ENCODE measurements at places on chromosomes 7 and 10.

DNA sequence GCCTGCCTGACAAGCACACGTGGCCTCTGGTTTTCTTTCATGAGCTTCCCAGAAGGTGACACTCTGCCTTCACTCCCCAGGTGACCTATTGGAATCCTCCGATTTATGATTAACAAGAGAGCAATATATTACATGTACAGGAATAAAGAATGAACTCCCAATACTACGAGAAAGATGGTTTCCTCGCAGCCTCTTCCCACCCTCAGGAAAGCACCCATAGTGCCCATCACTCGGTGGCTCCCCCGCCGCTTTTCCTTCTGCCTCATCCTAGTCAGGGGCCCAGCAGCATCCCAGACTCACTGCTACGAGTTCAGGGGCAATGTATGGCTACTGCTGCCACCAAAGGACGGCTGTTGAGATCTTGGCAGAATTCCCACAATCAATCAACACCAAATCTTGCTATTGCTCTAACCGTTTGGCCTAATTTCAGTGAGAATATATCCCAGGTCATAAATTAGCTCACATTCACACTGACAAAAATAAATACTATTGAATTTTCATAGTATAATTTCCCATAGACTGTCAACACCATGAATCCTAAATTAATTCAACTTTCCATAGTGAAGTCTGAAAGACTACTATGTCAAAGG, 196.3 kb downstream of the TNS3 start:
- no peak for DNase-seq

DNA sequence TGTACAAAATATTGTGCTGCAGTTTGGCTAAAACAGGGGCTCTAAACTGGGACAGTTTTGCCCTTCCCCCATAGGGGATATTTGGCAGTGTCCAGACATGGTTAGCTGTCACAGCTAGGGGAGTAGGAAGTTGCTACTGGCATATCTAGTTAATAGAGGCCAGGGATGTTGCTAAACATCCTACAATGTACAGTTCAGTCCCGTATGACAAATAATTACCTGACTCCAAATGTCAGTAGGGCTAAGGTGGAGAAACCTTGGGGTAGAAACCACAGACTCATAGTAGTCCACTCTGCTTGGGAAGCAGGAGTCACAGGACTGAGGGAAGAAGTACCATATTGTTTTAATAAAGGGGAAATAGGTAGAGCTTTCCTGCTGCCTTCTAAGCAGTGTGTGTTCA, 39.8 kb downstream of the WBP1L start:
- no peak for DNase-seq

DNA sequence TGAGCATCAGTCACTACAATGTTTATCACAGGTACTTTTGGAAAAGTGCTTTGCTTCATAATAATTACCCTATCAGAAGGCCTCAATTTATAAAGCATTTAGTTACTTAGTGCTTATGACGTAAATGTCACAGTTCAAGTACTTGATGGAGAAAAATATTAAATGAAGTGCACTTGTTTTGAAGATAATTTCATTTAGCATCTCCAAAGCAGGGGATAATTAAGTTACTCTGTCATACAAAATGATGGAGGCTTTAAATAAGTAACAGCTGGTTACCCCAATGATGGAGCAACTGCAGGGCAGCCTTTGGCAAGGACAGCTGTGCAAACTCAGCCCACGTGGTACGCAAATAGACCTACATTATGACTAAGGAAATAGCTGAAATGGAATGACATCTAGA, 768.8 kb downstream of the GRM8 start:
- no peak for DNase-seq

- DNase-seq = no peak
These were observed 43.5 kb upstream of the NKX6-2 start for GRCh38 chr10:132829403-132829802.

DNA sequence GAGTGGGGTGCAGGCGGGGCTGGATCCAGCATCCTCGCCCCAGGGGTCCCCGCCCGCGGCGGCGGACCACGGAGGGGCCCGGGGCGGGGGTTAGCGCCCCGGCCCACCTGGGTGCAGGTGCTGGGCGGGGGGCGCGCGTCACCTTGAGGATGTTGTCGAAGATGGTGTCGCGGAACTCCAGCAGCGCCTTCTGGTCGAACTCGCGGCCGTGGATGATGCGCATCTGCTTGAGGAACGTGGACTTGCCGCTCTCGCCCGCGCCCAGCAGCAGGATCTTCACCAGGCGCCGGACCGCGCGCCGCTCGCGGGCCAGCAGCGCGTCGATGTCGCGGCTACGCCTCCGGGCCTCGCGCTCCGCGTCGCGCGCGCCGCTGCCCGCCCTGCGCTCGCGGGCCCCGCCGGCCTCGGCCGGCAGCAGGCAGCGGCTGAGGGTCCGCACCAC, 376 bp downstream of the GNA12 start:
- DNase-seq = peak; percentile 42

- no peak for DNase-seq
These were observed 161.1 kb upstream of the ZWINT start for GRCh38 chr10:56522166-56522565.

DNA sequence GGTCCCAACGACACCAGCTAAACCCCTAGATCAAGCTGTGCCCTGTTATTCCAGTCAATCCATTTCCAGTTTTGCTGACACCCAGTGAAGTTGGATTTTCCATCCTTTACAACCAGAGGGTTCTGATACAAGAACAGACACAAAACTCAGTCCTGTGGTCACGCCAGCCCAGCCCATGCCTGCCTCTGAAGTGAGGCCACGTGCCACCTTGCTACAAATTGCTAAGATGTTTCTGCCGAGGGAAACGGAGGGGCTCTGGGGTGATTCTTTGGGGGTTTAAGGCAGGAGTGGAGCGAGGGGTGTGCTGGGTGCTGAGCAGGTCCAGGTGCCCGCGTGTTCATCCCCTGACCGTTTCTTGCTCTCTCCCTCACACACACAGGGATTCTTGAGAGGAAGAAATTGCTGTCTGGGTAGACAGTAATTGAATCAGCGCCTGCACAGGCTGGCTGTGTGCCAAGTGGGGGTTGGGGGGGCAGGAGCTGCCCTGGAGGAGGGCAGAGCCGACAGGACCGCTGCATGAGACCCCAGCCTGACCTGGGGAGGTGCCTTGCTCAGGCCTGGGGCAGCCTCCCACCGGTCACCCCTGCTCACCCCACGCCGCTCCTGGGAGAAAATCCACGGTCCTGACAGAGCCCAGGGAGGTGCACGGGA, 38.1 kb downstream of the ADAP1 start:
- DNase-seq = no peak

GRCh38 chr7:130951303-130951975, 217.4 kb upstream of the KLF14 start:
- DNase-seq = no peak

DNA sequence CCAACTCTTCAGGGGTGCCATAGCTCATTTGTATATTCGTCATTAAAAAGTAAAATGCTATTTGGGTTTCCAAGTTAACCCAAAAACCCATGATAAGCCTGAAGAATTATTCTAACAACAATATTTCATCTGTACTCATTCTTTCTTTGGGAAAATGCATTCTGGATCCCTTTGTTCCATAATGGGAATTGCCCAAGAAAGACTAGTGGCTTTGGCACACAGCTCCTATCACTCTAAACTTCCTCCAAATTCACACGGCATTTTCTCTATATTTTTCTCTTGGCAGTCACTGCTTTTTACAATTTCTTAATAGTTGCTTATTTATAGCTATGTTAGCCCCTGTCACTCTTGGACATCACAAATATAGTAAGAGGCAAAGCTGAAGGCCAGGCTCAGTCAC, 29.1 kb downstream of the CHCHD3 start:
- DNase-seq = no peak

DNA sequence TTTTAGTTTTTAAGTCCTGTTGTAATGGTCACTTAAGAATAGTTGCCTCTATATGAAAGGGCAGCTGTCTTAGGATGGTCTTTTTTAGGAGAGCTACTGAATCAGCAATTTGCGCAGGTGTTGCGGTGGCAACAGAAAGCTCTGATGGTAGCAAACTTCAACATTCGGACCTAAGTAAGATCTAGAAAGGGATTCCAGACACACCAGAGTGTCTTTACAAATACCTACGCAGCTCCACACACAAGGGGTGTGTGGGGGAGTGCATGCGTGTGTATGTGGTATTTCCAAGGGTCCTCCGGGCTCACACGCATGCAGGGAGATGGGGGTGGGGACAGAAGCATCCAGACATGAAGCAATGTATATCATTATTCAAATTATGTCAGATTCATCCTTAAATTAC, 438.6 kb upstream of the MGMT start:
- no peak for DNase-seq

- DNase-seq = no peak
These were observed 409.0 kb upstream of the SEMA3A start for GRCh38 chr7:84603545-84603944.

DNA sequence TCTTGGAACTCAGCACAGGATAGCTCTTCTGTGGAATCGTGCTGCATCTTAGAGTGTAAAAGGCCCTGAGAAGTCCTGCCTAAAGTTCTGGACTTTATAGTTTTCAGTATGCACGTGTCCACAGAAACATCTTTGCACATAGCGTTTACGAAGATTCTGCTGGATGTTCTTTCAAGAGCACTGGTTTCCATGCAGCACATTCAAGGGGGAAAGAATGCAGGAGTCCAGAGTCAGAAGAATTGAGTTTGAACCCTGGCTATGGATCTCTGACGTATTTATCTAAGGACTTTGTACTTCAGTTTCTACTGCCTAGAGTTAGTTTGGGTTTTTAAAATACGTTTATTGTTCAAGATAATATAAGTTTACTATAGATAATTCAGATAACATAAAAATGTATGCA, 282.8 kb upstream of the ZMIZ1 start:
- no peak for DNase-seq

DNA sequence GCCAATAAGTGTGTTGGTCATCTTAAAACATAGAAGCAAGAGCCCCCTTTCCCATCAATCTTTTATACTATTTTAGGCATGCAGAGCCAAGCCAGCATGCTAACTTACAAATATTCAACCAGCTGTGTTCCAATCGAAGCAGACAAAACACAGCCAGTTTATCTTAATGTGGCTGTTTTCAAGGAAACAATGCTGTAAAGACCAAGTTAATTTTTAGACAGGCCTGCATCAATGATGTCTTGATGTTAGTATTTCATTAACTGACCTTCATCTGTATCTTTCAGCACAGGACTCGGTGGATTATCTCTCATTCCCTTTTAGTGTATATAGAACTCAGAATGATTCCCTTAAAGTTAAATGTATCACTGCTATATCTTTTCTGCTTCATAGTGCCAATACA, 262.0 kb upstream of the ZWINT start:
- no peak for DNase-seq
